Activated T-cell treated with anti-CD3 and anti-CD28 coated beads for 24 hours (primary cell): ENCODE measurements at places on chromosomes 2 and 18.

GRCh38 chr2:7180638-7181370, 263.6 kb downstream of the RNF144A start:
- DNase-seq = no peak

- DNase-seq = no peak
Measured at GRCh38 chr2:195094330-195094729, 562.7 kb upstream of the SLC39A10 start.

- DNase-seq = no peak
Measured at GRCh38 chr2:106059416-106060065, 134.6 kb downstream of the UXS1 start.

DNA sequence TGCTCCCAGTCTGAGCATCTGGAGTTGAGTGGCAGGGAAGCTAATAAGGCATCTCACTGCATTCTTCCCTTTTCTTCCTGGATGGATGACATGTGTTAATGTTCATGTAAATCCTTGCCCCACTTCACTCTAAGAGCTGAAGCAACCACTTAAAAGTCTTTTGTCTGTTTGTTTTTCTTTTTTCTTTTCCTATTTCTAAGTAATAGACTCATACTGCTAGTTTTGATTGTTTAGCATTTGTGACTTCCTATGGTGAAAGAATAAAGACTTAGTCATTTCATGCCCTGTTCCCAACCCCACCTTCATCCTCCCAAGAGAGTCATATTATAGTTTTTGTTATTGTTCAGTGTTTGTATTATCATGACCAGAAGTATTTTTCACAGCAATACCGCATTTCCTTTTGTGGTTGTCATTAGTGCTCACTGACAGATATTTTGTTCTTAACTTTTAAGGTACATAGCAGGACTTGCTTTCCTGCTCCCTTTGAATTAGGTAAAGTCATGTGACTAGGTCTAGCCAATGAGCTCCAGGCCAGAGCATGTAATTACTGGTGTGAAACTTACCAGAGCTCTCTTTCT, 18.1 kb upstream of the SPP2 start:
- DNase-seq = no peak

DNA sequence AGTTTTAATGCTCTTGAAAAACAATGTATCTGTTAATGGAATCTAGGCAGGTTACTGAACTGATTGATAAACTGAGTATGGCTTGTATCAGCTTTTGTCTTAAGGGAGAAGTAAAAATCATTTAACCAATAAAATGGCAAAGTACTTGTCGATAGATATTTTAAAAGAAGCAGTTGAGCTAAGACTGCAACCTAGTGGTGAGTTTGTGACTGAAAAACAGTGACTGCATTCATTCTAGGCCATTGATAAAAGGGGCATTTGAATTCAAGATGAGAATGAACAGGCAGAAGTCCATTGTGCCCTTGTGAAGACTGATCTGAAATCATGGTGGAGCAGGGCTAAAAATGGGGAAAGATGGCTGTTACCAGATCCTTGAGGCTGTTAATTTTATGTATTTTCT, 59.4 kb upstream of the MSTN start:
- no peak for DNase-seq

DNA sequence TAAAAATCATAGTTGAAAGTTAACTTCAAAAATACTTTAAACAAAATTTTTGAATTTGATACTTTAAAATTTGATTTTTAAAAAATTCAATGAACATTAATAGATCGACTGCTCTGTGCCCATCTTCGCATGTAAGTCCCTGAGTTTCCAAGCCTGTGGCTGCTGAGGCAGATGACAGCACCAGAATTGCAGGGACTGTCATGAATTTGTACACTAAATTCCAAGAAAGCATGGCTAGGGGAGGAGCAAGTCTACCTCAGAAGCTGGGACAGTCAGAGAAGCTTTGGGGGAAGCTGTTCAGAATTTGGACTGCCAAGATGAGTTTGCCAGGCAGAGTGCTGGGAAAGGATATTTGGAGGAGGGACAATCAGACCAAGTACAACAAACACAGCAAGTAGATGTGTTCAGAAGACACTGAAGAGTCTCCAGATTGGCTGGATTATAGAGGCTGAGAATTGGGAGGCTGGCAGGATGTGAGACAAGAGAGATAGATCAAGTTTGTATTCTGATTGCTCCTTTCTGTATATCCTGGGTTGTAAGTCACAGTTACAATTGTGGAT, 79.0 kb downstream of the ASXL3 start:
- DNase-seq = no peak

DNA sequence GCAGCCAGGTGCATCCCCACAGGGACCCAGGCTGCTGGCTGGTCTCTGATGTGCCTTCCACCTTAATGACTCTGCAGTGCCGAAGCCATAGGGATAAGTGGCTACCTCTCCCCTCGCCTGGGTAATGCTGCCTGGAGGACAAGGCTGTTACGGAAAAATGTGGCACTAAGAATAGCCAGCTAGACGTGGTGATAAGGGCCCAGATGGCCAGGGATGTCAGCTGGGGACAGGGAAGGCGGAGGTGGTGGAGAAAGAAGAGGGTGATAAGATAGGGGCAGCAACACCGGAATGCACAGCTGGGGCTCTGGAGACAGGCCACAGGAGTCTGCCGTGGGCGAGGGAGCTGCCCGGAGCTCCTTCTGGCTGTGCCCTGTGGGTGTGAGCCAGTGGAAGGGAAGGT, 170.6 kb downstream of the FHOD3 start:
- DNase-seq = no peak

GRCh38 chr2:70994009-70994698, 519 bp downstream of the TEX261 start:
- DNase-seq = peak; percentile 36

GRCh38 chr2:27489118-27489497, 435 bp downstream of the IFT172 start:
- DNase-seq = no peak

- no peak for DNase-seq
Measured at GRCh38 chr2:51265539-51265938, 233.6 kb upstream of the NRXN1 start.

GRCh38 chr18:5093902-5094301, 103.2 kb downstream of the AKAIN1 start:
- no peak for DNase-seq

- DNase-seq = no peak
Measured at GRCh38 chr18:31825772-31826171, 65.1 kb upstream of the SLC25A52 start.

DNA sequence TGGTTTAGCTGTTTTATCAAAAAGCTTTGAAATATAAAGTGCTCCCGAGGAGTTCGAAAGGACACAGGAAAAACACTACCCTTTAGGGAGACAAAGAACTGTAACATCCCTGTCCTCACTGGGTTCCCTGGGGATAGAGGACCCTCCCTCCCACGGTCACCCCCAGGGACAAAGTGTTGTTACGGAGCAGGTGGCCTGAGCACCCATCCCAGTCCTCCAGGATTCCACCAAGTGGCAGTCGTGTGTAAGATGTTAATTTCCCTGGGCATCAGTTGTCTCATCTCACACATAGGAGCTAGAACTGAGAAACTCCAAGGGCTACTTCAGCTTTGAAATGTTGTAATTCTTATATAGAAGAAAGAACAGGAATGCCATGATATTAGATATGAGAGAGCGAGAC, 137.7 kb downstream of the ALK start:
- DNase-seq = no peak

GRCh38 chr2:23146011-23146410, 239.0 kb upstream of the KLHL29 start:
- no peak for DNase-seq

GRCh38 chr18:55179835-55180234, 220.6 kb upstream of the CCDC68 start:
- no peak for DNase-seq

GRCh38 chr2:52390651-52391050, 1358.7 kb upstream of the NRXN1 start:
- no peak for DNase-seq

DNA sequence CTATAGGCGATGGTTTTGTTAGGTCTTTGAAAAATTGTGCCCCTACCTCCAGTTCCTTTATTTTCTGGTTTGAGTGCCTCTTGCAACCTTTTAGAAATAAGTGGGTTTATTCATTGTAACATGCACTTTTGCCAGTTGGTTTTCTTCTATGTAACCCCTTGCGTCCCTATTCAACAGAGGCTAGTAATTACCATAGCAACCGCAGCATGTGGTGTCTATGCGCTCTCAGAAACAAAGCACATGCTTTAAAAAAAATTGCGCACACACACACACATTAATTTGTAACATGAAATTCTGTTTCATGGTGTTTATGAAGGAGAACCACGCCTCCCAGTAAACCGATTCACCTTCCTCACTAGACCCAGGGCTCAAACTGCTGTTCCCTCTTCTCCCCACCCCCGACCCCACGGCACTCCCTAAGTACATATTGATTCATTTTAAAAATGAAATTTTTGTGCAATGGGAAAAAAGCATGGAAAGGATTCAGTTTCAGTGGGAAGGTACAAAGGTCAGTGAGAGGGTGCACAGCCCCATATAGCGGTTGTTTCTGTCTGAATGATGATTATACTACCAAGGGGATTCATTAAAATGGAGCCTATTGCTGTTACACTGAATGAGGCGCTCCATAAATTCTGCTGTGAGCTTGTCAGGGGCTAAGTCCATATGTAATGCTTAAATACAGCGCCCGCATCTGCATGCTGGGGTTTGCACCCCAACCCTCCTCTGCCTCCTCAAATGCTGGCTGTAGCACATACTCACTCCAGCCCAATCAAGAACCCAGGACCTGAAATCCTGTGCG, 206.9 kb downstream of the ICOS start:
- no peak for DNase-seq

- DNase-seq = no peak
Measured at GRCh38 chr2:16513626-16514025, 152.0 kb downstream of the CYRIA start.

- DNase-seq = no peak
Measured at GRCh38 chr2:36967236-36967876, 1.0 kb upstream of the STRN start.

GRCh38 chr2:99840831-99841230, 301.6 kb downstream of the AFF3 start:
- DNase-seq = no peak

- no peak for DNase-seq
Measured at GRCh38 chr2:144300632-144301031, 219.3 kb downstream of the ZEB2 start.

GRCh38 chr2:166126007-166126639, 1.7 kb downstream of the SCN1A start:
- DNase-seq = no peak

DNA sequence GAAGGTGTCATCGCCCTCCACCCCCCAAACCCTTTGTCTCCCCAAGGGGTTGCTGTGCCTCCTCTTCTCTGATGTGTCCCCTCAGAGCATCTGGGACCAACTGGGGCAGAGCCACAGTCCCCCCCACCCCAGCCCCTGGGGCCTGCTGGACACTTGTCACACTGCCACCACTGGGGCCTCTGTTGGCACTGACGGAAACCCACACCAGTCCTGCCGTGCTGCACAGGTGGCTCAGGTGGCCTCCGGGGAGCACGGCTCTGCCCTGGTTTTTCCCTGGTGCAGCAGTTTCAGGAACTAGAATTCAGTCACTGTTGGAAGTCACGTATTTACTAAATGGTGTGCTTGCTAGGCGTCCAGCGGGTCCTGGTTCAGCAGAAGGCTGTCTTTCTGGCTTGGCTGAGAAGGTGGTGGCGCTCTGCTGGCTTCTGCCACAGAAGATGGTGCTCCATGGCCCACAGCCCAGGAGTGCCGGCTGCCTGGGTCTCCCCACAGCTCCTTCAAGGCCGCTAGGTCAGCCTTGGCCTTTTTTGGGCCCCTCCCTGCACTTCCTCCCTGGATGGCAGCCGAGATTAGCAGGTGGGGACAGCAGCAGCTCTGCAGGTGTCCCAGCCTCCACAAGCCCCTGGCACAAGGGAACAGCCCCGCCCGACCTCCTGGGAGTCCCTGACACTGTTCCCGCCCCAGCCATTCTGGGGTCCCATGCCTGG, 18.6 kb upstream of the KLHL30 start:
- no peak for DNase-seq

- peak; percentile 35 for DNase-seq
Measured at GRCh38 chr2:68828887-68829708, 42.1 kb downstream of the BMP10 start.

- DNase-seq = no peak
Measured at GRCh38 chr2:130829015-130829414, 7.7 kb upstream of the ARHGEF4 start.

DNA sequence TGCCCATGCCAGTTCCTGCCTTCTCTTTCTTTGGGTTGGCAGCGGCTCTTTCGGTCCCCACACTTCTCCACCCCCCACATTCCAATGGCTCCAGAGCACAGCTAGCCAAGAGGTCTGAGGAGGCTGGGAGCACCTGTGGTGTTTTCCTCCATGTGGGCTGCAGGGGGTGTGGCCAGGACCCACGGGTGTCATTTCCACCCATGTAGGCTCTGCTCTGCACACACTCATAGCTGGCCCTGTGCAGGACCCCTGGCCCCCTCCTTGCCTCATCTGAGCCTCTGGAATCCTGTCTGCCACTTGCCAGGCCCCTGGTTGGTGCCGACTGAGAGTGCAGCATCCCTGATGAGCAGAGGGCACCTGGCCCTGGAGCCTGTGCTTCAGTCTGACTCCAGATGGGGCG, 46.3 kb downstream of the DYSF start:
- DNase-seq = no peak
